Endodermal cell (in vitro differentiated cells): ENCODE measurements at places on chromosomes 16 and 17.
A peak's percentile ranks its signal among the peaks of the same experiment; 100 is the strongest.

- no peak for DNase-seq
These were observed 260.3 kb downstream of the RBFOX3 start for GRCh38 chr17:79350533-79350932.

GRCh38 chr16:1470481-1471251 is 4.2 kb downstream of the CLCN7 start:
- no peak for DNase-seq

DNA sequence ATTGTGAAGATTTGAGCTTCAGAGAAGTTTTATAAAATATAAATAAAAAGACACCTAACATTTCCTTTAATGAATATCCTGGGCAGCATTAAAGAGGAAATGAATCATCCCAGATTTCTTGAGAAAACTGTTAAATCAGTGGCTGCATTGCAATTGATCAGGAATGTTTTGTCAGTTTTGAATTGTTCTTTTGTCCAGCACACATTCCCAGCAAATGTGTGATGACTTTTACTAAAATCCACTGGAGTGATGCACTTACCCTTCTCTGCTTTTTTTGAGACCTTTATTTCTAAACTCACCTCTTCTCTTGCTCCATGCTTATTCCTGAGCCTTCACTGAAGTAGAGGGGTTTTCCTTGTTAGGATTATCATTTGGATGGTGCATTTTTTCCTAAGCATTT is 1307.2 kb downstream of the CDH8 start:
- no peak for DNase-seq

DNA sequence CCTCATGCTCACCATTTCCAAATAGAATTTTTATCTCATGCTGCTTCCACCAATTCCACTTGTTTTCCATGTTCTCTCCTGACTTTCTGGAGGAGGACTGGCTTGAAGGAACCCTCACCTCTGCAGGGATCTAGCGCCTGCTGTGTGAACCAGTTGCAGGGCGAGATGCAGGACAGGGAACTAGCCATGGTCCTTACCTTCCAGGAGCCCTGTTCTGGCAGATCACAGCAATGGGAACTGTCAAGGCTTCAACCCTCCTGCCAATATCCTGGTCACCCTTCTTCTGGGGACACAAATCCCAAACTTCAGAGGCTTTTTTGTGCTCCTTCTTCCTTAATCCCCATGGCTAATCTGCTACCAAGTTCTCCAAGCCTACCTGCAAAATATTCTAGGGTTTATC is 60.4 kb upstream of the MMP2 start:
- DNase-seq, result peak; percentile 81

DNA sequence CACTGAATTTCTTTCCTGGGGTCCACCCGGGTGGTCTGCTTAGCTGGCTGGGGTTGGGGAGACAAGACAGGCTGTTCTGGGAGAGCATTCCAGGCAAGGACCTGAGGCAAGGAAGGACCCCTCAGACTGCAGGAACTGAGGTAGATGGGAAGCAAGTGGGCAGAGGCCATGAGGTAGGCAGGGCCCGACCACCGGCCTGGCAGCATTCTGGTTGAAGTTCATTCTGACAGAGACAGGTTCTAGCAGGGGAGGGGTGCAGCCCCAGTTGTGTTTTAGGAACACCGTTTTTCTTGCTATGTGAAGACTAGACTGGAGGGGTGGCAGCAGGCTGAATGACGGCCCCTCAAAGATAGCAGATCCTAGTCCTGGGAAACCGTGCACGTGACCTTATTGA is 17.5 kb downstream of the B9D1 start:
- DNase-seq, result peak; percentile 45
